Suprapubic skin (tissue), 4 donors: ENCODE measurements at places on chromosomes 1 and 21. TPM values are rescaled to one million over a fixed set of nuclear protein-coding genes. Genes with fewer than 3 reads are reported as not detected.

Gene PRAMEF15
- not detected for total RNA-seq

Gene CNR2
- total RNA-seq: not detected

Gene GRHL3
- 138 TPM for total RNA-seq

DNA sequence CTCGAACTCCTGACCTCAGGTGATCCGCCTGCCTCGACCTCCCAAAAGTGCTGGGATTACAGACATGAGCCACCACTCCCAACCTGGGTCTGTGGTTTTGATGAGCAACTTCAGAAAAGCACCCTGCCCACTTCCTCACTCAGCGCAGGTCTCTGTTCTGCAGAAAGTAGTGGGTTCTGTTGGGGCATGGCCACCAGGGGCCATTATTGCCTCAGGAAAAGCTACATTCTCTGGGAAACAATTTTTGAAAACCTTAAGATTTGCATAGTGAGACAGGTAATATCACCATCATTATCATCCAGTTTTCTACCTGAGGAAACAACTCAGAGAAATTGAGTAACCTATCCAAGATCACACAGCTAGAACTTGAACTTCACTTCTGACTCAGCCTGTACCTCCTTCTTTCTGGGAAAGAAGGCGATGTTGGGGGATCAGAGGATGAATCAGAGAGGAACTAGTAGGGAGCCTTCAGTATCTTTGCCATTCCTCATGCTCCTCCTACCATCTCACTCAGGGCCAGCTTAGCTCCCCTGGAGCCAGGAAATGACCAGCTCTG is 7.1 kb upstream of the NES start:
- DNase-seq: no peak

Gene OR2T1
- not detected for total RNA-seq

- peak; percentile 87 for DNase-seq
These were observed 19.7 kb upstream of the RBBP5 start for GRCh38 chr1:205141236-205142101.

DNA sequence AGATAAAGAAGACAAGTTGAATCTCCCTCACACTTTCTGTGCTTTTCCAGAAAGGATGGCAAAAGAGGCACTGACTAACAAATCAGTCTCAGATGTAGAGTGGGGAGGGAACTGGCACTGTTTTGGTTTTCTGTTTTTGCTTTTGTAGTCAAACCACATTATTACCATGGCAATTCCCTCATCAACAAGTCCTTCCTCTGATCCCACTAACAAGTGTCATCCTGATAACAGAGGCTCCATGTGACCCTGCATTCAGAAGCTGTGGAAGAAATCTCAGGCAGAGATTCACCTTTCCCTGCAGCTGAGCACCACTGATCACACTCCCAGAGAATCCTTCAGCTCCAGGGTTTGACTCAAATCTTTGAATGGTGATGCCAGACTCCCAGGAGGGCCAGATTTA is 203.4 kb downstream of the TNR start:
- no peak for DNase-seq

Gene JAK1
- total RNA-seq: 133 TPM

DNA sequence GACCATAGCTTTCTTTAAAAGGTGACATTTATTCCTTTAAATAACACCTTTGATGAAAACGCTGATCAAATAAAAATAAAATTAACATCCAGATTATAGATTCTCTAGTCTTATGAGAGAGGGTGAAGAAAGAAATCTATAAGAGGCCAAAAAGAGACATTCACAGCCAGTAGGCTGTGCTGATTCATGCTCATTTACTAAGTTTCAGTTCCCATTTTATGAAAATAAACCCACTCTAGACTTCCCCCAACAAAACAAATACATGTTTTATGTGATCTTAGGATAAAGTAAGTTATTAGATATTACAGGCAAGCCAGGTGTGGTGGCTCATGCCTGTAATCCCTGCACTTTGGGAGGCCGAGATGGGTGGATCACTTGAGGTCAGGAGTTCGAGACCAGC is 21.1 kb downstream of the ESRRG start:
- DNase-seq: no peak

Gene SYTL1
- 170 TPM for total RNA-seq

DNA sequence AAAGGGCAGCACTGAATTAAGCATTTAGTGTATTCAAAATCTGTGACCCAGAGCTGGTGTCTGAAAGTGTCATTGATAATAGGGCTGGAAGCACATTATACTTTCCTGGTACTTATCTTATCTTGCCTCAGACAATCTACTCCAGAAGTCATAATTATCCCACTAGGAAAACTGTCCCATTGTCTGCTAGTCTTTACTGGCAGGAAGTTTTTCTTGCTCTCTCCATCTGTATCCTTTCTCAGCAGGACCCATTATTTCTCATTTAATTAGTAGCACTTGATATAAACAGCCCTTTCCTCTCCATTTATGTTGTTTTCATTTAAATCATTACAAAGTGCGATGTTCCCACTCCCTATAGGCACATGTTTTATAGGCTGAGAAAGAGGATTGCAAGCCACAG is 36.5 kb upstream of the BARHL2 start:
- no peak for DNase-seq

Gene COL6A2
- 150 TPM for total RNA-seq

DNA sequence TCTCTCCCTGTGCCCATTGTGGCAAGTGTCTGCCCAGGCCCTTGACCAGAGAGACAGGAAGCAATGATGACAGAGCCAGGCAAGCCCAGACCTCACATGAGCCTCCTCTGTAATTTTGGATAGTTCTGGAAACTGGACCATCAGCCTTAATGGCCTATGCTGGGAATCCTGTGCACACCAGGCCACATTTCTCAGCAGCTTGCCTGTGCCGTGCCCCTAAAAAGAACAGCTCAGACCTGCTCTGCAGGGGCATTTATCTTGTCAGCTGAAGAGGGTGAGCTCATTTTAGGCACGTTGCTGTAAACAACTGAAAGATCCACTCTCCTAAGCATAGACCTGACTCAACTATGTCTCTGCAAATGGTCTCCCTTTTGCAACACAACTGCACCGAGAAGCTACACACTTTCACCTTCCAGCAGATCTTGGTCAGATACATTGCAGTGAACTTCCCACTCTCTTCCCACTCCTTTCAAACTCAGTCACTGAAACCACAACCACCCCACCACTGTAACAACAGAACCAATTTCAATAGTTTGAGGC is 53.5 kb upstream of the BACH1 start:
- DNase-seq: no peak

GRCh38 chr1:26469558-26469957 is 2.7 kb upstream of the HMGN2 start:
- DNase-seq: no peak

DNA sequence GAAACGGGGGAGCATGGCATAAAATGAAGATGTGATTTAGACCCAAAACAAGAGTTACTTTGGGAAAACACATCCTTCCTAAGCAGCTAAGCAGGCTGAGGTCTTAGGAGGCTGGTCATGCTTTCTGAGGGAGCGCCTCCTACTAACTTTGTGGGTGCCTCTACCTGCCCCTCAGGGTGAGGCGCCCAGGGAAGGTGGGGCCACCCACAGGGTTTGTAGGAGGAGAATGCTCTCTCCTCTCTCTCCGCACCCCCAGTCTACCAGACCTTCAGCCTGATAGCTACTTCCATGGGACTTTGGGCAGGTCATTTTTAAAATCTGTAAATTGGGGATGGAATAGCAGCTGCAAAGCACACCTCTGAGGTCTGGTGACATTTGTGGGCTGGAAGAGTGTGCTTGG is 23.8 kb downstream of the SLC27A3 start:
- no peak for DNase-seq

GRCh38 chr1:31765041-31765467 is 914 bp upstream of the ADGRB2 start:
- DNase-seq: no peak

- no peak for DNase-seq
These were observed 175.9 kb downstream of the LHX8 start for GRCh38 chr1:75310067-75310466.

DNA sequence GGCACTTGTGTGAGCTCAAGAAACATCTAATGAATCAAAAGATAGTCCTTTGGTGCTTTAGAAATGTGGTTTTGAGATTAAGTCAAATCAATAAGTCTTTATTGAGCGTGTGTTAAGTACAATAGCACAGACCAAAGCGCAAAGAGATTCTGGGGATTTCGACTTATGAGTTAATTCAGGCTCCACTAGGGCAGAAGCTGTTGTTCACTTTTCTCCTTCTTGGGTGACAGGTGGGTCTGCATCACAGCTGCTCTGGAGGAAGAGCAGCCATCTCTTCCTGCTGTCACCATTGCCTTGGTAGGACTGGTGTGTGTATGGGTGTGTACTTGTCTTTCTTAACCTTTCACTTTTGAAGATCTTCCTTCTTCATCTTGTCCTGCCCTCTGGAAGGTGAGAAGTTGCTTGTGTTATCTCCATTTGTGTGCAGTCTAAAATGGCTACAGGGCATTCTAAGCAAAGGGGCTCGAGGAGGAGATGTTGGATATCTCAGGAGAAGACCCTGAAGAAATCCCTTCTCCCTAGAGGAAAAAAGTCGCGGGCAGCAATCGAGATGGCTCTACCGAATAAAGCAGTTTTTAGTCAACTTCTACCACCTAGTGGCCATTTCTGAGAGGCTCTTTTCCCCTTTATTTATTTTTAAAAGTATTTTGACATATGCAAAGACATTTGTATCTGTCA is 22.9 kb upstream of the DISC1 start:
- no peak for DNase-seq
